ENCODE measurements at places on chromosomes 1 and 21. TPM values are rescaled to one million over a fixed set of nuclear protein-coding genes. Genes with fewer than 3 reads are reported as not detected.

The CCDC185 gene
- not detected for total RNA-seq

The AQP10 gene
- total RNA-seq, result not detected

The KCNH1 gene
- total RNA-seq, result not detected

The OR2L3 gene
- not detected for total RNA-seq

The GBP7 gene
- not detected for total RNA-seq
